ENCODE measurements at places on chromosomes 11 and 22.

GRCh38 chr11:63838150-63838677, 696 bp upstream of the MARK2 start:
- peak overlapping the region; percentile 83 for H3K4me3 ChIP-seq
- peaks cover 59% of the 10 kb centered on the region for H3K4me1 ChIP-seq
- no peak for DNase-seq
- peak overlapping the region; percentile 77 for H3K27ac ChIP-seq

- no peak for DNase-seq
- peaks cover 2% of the 10 kb centered on the region for H3K4me1 ChIP-seq
- H3K27ac ChIP-seq, result no peak overlapping the region
- H3K4me3 ChIP-seq, result no peak overlapping the region
- no peaks in the 10 kb centered on the region for H3K36me3 ChIP-seq
- H3K27me3 ChIP-seq, result no peaks in the 10 kb centered on the region
Observed at GRCh38 chr11:112343368-112344039, 82.8 kb upstream of the PLET1 start.

DNA sequence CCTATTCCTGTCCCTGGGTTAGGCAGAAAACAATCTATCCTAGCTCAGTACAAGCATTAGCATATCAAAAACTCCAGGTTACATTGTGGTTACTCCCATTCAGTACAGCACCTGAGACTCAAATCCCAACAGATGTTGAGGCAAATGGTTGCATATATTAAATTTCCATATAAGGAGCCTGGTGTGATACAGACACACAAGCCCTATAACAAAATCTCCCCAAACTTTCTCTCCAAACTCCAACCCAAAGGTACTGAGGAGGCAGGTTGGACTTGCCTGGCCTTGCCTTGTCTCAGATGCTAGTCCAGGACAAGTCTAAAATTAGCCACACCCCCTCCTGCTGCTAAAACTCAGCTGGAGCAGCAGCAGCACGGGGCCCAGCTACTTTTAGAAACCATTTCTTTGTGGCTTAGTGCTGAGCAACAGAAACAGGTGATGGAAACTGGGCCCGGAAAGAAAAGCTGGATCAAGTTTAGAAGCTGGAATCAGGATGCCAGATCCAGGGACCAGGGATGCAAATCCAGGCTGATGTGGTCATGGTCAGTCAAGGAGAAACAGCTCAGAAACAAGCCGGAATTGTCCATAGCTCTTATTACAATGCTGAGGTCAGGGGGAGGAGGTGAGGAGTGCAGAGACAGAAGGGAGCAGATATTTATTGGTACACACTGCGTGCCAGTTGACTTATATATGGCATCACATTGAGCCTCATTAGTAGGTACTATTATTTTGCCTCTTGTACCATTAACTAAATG, 73.7 kb upstream of the AMOTL1 start:
- no peak overlapping the region for H3K4me3 ChIP-seq
- peaks cover 13% of the 10 kb centered on the region for H3K27me3 ChIP-seq
- no peaks in the 10 kb centered on the region for H3K4me1 ChIP-seq
- H3K36me3 ChIP-seq, result no peaks in the 10 kb centered on the region
- DNase-seq, result no peak
- H3K27ac ChIP-seq, result no peak overlapping the region

GRCh38 chr11:92267968-92268367, 43.4 kb downstream of the FAT3 start:
- DNase-seq, result no peak
- no peaks in the 10 kb centered on the region for H3K27me3 ChIP-seq
- no peak overlapping the region for H3K4me3 ChIP-seq

DNA sequence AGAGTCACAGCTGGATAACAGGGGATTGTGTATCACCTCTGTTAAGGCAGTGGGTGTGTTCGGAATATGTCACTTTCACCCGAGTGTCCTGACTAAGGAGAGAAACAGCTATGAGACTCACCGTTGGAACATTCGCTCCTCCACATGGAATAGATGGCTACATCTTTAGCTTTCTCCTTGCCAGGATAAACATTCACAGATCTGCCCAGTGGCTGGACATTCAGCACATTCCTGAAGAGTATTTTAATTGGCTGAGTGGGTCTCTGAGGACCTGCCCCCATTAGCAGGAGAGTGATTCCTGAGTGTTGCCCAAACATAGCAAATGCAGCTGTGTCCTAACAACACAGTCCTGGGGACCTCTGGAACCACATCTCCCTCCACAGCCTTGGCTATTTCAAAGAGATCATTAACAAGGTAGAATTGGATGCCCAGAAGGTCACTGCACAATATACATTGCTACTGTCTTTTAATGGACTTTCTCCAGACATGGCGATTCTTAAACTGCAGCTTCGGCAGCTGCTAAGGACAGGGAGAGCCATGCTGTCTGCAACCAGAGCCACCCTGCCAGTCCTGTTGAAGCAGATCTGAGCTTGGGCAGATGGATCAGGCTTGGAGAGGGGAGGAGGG, 435.0 kb upstream of the CADM1 start:
- H3K27me3 ChIP-seq, result peaks cover 2% of the 10 kb centered on the region
- H3K36me3 ChIP-seq, result no peaks in the 10 kb centered on the region
- H3K4me1 ChIP-seq, result no peaks in the 10 kb centered on the region
- H3K27ac ChIP-seq, result no peak overlapping the region

DNA sequence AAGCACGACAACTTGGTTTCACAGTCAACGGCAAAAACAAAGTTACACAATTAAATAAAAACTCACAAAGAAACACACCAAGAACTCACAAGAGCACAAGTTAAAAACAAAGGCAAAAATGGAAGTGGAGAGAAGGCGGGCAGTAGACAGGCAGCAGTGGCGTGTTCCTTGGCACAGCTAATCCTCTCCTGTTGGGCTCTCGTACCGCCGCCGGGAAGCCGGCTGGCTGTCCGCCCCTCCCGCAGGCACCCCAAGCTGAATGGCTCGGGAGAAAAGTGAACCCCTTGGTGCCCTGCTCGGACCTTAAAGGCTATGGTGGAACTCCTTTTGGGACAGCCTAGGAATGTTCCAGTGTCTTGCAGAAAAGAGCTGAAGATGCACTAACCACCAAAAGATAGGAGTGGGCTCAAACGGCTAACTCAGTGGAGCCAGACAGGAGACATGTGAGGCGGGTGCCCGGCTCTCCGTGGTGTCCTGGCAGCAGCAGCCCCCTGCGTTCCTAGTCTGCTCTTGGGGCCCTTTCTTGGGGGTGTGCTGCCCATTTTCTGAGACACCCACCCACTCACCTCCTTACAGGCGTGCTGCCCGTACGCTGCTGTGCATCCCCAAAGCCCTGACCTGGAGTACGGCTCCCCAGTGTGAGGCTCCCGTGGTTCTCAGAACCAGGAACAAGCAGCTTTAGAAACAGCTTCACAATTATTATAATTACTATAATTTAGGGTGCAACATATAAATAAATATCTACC, 86.1 kb upstream of the BID start:
- H3K27ac ChIP-seq, result peak overlapping the region; percentile 52
- peaks cover 2% of the 10 kb centered on the region for H3K36me3 ChIP-seq
- H3K27me3 ChIP-seq, result no peaks in the 10 kb centered on the region
- H3K4me1 ChIP-seq, result peaks cover 11% of the 10 kb centered on the region

GRCh38 chr11:9691865-9692264, 28.0 kb downstream of the SWAP70 start:
- H3K4me3 ChIP-seq, result no peak overlapping the region
- H3K4me1 ChIP-seq, result no peaks in the 10 kb centered on the region
- no peak overlapping the region for H3K27ac ChIP-seq
- DNase-seq, result no peak

- no peaks in the 10 kb centered on the region for H3K4me1 ChIP-seq
- DNase-seq, result no peak
- H3K27ac ChIP-seq, result no peak overlapping the region
- no peaks in the 10 kb centered on the region for H3K27me3 ChIP-seq
Observed at GRCh38 chr11:2204361-2205213, 33.0 kb upstream of the TH start.

DNA sequence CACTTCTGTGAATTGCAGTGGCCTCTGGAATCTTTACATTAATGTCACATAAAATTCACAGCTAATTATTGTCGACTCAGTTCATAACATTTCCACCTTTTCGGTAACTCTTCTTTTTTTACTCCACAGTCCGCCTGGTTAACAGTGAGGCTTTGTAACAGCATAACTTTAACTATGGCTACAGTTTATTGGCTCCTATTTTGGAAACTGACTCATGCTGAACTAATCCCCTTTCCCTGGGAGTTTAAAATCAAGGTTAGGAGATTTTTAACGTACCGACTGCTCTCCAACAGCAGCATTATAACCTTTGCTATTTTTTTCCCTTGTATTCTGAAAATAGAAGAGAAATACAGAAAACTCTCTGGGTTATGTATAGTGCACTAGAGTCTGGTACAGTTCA, 3.2 kb upstream of the POGLUT3 start:
- no peak overlapping the region for H3K4me3 ChIP-seq
- peaks cover under 1% of the 10 kb centered on the region for H3K36me3 ChIP-seq
- no peak overlapping the region for H3K27ac ChIP-seq
- peaks cover 6% of the 10 kb centered on the region for H3K27me3 ChIP-seq
- no peak for DNase-seq
- peaks cover 15% of the 10 kb centered on the region for H3K4me1 ChIP-seq

DNA sequence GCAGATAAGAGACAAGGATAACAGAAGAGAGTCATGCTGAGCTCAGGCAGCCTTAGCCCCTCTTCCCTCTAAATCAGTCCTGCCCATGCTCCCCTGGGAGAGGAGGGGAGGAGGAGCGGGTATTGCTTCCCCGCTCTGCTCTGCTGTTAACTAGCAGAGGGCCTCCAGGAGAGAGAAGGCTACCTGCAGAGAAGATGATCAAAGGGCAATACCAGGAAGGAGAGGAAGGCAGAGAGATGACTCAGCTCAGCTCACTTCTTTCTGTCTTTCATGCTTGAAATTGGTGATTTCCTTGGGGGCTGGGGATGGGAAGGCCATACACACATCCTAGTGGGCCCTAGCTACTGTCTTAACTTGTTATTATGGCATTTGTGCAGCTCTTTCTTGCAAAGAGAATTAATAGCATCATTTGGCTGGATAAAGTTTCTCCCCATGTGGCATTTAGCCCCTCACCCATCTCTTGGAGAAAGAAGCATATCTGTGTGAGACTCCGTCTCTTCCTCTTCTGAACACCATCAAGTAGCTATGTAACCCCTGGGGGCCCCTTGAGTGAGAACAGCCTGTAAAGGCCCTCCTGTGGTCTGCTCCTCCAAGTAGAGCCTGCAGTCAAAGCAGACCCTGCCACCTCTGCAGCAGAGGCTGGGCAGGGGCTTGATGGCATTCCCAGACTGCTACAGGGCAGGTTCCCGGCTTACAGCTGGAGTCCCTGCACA, 33.4 kb upstream of the AMOTL1 start:
- peaks cover 6% of the 10 kb centered on the region for H3K27me3 ChIP-seq
- no peaks in the 10 kb centered on the region for H3K36me3 ChIP-seq
- H3K27ac ChIP-seq, result no peak overlapping the region
- no peak overlapping the region for H3K4me3 ChIP-seq

DNA sequence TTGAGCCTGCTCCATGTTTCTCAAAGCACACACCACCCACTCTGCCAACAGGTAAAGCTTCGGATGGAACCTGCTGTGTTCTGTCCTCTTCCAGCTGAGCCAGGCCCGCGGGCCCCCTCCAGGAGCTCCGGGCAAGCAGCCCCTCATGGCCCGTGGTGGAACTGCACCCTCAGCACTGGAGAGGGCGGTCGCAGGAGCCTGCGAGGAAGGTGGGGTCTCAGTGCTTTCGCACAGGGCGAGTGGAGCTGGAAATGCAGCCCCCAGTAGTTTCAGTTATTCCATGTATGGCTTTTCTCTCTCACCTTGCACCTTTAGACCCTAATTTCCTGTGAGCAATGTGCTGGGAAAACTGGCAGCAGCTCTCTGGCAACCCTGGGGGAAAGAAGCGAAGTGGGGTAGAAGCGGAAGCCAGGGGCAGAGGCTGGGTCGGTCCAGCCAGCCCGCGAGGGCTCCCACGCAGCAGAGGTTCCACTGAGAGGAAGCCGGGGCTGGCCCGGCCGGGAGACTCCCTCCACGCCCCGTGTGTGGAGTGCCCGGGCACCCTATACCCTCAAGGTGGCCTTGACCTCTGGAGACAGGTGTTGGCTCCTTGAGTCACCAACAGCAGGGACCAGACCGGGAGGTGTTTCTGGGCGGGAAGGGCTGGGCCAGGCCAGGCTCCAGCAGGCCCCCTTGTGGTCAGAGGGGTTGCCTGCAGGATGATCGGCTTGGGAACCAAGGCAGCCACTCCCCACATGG, 119.9 kb upstream of the TMEM45B start:
- no peaks in the 10 kb centered on the region for H3K36me3 ChIP-seq
- peak overlapping the region; percentile 31 for H3K27ac ChIP-seq

DNA sequence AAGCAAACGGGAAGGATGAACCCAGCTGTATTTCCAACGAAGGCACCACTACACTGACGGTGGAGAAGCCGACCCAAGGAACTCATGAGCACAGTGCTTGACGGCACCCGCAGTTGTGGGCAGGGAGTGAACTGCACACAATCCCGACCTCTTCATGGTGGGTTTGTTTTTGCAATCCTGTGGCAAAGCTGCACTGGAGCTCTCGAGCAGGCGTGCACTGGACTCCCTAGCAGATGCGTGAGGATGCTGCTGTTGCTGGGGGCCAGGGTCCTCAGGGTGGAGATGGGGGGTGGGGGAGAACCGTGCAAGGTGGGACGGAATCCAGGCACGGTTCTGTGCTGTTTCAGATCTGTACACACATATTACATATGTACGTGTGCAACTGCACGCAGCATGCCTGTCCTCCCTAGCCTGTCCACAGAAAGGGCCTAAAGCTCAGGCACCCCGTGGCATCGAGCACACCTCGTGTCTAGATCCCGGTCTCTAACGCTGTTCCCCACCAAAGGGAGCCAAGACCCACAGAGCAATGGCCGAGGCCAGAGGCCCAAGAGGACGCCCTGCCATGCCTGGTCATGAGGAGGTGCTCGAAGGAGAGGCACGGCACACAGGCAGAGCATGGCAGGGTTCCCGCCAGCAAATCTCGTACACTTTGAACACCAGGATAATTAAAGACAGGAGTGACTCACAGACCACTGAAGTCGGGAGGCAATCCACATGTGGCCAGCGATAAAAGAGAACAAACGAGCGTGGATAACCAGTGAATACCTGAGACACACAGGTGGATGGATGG, 17.6 kb downstream of the ALG12 start:
- no peak overlapping the region for H3K27ac ChIP-seq
- H3K4me3 ChIP-seq, result no peak overlapping the region
- no peaks in the 10 kb centered on the region for H3K27me3 ChIP-seq

- H3K4me3 ChIP-seq, result no peak overlapping the region
- no peaks in the 10 kb centered on the region for H3K36me3 ChIP-seq
- peaks cover 4% of the 10 kb centered on the region for H3K27me3 ChIP-seq
- H3K4me1 ChIP-seq, result no peaks in the 10 kb centered on the region
- no peak overlapping the region for H3K27ac ChIP-seq
Observed at GRCh38 chr11:76246271-76246933, 40.1 kb upstream of the WNT11 start.

Measured in activated T-helper 1 cell treated with anti-CD3 and anti-CD28 coated beads, Interleukin-12 subunit alpha, Interleukin-12 subunit beta, Interleukin-2, Interleukin-4 antibody, amounts not matched to agents 30 ng/mL and 10 ng/mL and 1 ng/mL, durations not matched to agents 14 hours and 24 hours and 36 hours (primary cell).